Foreskin keratinocyte (primary cell): ENCODE measurements at places on chromosomes 7 and 10.

DNA sequence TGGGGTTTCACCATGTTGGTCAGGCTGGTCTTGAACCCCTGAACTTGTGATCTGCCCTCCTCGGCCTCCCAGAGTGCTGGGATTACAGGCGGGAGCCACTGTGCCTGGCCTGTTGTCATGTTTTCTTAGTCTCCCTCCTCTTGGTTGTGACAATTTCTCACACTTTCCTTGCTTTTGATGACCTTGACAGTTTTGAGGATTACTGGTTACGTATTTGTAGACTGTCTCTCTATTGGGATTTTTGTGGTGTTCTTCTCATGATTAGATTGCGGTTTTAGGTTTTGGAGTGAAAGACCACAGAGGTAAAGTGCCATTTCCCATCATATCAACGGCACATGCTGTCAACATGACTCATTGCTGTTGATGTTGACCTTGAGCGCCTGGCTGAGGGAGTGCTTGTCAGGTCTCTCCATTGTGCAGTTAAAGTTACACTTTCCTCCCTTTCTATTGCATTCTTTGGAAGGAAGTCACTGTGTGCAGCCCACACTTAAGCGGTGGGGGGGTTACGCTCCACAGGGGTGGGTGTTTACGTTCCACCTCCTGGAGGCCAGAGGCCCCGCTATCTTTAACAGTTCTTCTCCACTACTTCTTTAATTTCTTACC, 10.8 kb downstream of the NEURL1 start:
- DNase-seq: no peak

DNA sequence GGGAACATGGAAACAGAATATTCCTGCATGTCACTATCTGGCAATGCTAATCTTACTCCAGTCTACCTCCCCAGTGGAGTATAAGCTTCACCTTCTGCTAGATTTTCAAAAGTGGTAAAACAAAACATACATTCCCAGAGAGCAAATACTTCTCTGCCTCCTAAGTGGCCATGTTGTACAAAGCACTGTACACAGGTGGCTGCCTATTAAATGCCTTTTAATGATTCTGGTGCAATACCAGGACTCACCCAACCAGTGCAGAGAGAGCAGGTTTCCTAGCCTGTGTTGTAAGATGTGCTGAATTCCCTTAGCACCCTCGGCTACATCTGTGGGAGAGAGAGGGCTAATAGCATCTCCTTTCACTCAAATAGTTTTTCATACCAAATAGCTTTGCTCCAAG, 684.3 kb upstream of the NRP1 start:
- DNase-seq: no peak

GRCh38 chr10:24502801-24503460, 220.8 kb downstream of the ARHGAP21 start:
- no peak for DNase-seq

GRCh38 chr7:31445686-31446355, 68.1 kb upstream of the ITPRID1 start:
- no peak for DNase-seq

GRCh38 chr7:140393756-140394306, 4.5 kb downstream of the SLC37A3 start:
- DNase-seq: no peak

- DNase-seq: no peak
These were observed 287.0 kb upstream of the IGFBP3 start for GRCh38 chr7:46207931-46208634.

- no peak for DNase-seq
These were observed 456.8 kb upstream of the NRP1 start for GRCh38 chr10:33791272-33791660.

GRCh38 chr7:10225275-10225674, 748.4 kb upstream of the PHF14 start:
- no peak for DNase-seq

- no peak for DNase-seq
These were observed 633 bp upstream of the EBLN1 start for GRCh38 chr10:22218448-22218847.

DNA sequence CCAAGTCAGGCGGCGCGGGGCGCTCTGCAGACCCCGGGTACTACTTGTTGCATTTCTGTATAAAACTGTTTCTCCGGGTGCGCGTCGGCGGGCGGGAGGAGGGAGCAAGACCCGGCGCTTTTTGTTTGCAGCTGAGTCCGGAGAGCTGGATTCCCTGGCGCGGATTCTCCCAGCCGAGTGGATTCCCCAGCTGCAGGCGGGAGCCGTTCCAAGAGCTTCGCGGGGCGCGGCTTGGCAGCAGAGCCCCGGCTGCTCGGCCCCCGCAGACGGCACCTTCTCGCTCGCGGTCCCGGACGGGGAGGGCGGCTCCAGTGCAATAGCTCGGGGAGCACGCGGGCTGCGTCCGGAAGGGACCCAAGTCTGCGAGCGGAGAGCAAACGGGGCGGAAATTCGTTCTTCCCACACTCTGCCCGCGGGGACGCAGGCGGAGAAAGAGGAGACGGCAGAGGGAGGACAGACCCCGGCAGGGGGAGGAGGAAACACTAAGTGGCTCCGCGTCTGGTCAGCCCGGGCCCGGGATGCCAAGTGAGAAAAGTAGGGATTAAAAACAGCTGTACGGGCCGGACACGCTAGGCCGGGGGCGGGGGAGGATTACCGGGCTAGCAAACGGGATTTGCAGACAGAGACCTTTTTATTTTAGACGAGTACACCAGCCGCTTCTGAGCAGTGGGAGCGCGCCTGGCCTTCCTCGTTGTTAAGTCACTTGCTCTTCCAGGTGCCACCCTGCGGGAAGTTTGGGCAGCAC, at the start of gene TRIL:
Gene TRIL (minus strand): TSS at position 96 of the 745 bp plus-strand sequence. CDS start 284 bp downstream, outside the sequence.
- no peak for DNase-seq

DNA sequence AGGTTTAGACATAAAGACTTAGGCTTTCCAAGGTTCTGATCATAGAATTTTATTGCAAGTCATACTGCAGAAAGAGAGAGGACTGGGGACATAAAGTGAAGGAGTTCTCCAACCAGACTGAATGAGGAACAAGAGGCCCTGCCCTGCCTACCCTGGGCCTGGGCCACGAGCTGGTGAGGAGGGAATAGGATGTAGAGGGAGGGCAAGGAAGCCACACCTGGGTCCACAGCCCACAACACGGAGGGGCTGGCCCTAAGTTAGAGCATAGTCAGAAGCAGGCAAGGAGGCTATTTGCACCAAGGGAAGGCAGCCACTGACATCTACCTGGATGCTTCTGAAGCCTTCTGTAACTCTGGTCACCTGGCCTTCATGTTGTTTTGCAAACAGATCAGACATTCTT, 82.2 kb upstream of the CXCL12 start:
- no peak for DNase-seq

DNA sequence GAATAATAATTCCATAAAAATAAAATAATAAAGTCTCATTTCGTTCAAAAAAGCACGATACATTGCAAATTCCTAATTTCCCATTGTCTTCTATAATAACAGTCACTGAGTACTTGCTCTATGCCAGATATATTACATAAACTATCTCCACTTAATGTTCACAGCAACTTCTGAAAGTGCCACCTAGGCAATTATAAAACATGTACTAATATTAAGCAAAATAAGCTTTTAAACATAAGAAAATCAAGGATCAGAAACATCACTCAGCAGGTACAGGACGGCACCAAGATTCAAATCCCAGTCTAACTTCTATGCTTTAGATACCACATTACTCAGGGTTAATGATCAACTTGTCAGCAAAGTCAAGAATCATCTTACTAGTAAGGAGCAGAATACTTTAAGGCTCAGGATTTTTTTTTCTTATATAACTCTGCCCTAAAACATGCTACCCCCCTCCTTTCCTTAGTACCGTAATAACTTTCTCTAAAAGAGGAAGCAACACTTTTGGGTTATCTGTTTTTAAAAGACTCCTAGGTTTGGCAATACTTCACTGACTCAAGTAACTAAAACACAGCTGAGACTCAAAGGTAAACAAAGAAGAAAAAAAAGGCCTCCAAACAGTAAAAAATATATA, 51.3 kb downstream of the USP6NL start:
- DNase-seq: no peak

GRCh38 chr10:106493751-106494150, 670.8 kb downstream of the SORCS1 start:
- no peak for DNase-seq
